ENCODE measurements at places on chromosomes 2 and 18.

- DNase-seq = no peak
Measured at GRCh38 chr18:6363216-6363615, 51.5 kb downstream of the L3MBTL4 start.

DNA sequence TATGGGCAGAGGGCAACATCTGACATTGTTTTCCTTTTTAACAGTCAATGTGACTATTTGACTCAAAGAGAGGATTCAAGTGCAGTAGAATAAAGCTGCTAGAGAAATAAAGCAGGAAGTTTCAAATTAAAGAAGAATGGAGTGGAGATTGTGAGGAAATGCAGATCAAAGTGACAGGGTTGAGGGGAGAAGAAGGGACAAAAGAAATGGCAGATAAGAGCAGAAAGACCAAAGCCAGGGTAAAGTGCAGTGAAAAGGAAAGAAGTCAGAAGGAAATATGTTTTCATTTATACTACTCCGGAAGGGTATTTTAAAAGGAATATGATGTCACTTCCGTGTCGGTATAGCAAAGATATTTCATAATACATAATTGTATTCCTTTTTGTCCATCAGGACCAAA, 297.5 kb upstream of the CRIM1 start:
- no peak for DNase-seq

DNA sequence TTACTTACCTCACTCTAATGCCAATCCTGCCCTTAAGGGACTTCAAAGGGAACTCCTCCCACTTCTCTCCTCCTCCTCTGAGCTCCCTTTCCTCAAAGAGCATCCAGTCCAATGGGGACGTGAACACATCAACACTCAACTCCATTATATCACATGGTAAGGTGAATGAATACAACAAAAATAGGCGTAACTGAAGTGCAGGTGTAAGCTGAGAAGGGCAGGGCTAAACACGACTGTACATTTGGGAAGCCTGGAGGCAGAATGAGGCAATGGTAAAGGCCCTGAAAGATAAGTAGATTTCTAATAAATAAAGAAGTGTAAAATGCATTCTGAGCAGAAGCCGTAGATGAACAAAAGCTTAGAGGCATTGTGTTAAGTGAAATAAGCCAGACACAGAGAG, 226.1 kb upstream of the TRIB2 start:
- DNase-seq = no peak

DNA sequence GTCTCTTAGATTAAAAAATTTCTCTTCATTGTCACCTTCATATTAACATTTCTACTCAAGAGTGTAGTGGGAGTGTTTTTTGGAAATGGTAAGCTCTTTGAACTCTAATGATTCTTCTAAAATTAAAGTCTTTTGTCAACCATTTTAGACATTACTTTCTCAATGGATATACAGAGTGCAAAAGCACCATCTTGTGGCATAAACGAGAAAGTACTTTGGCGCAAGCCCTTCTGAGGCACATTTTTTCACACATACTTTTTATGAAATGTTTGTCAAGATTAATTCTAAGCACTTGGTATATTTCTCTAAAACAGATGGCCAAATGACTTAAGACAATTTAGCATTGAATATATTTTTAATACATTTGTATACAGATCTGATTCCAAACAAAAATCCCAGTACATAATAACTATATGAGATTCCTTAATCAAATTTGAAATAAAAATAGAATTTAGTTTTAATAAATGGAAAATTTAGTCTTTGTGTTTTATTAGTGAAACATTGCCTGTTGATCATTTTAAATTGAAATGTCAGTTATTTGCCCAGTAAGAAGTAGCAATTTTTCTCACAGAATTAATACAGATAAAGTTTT, 63.3 kb upstream of the GALNT5 start:
- no peak for DNase-seq

DNA sequence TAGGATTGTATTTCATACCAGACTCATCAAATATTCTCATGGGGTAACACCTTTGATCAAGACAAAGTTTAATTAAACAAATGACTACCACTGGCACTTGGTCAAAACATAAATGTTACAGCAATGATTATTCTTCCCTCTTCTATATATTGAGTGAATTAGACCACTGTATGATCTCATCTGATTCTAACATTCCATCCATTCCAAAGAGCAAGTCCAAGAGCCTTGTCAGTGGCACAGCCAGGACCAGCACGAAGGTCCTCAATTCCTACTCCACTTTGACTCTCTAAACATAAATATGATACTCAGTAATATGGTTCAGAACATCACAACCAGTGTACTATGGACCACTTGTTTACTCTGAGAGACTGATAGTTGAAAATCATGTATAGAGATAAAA, 86.4 kb downstream of the AP1S3 start:
- no peak for DNase-seq

- no peak for DNase-seq
Measured at GRCh38 chr18:51154431-51155063, 42.9 kb downstream of the MEX3C start.

Data from NCI-H1092 (cell line).